ENCODE measurements at places on chromosomes 12 and 14.

- DNase-seq, result no peak
These were observed 257.9 kb upstream of the TMEM132C start for GRCh38 chr12:128009108-128009507.

DNA sequence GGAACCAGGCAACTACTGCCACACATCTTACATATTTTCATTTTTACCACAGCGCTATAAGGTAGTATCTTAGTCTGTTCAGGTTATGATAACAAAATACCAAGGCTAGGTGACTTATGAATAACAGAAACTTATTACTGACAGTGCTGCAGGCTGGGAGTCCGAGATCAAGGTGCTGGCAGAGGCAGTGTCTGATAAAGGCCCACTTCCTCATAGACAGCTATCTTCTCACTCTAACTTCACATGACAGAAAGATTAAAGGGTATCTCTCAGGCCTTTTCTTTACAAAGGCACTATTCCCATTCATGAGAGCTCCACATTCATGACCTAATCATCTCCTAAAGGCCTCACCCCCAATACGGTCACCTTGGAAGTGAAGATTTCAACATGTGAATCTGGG, 59.8 kb upstream of the MDM1 start:
- DNase-seq, result no peak

GRCh38 chr12:13275241-13276085, 78.9 kb downstream of the EMP1 start:
- no peak for DNase-seq

- DNase-seq, result no peak
These were observed 48.9 kb downstream of the DYRK2 start for GRCh38 chr12:67697443-67697842.

Measured in choroid plexus epithelial cell (primary cell).